ENCODE measurements at places on chromosomes 2 and 18.

DNA sequence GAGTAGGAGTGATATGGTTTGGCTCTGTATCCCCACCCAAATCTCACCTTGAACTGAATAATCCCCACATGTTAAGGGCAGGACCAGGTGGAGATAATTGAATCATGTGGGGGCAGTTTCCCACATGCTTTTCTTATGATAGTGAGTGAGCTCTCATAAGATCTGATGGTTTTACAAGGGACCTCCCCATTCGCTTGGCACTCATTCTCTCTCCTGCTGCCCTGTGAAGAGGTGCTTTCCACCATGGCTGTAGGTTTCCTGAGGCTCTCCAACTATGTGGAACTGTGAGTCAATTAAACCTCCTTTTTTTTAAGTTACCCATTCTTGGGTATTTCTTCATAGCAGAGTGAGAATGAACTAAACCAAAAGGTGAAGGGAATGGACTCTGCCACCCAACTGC, 207.5 kb downstream of the LOXHD1 start:
- no peak for DNase-seq

GRCh38 chr2:181357979-181358378, 99.2 kb upstream of the ITGA4 start:
- no peak for DNase-seq

DNA sequence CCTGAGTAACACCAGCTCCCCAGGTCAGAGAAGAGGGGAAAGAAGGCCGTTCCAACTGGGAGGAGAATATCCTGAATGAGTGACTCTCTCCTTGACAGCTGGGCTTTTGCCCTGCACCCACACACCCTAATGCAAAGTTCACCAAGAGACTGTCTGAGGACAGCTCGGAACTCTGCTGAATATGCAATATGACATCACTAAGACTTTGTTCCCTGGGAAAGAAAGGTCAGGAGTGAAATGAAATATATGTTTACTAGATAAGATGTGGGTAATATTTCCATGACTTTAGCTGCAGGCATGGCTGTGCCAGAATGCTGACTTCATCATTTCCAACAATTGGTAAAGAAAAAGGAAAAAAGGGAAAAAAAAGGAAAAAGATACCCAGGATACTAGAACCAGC, 488.2 kb upstream of the RAB6C start:
- DNase-seq, result no peak

DNA sequence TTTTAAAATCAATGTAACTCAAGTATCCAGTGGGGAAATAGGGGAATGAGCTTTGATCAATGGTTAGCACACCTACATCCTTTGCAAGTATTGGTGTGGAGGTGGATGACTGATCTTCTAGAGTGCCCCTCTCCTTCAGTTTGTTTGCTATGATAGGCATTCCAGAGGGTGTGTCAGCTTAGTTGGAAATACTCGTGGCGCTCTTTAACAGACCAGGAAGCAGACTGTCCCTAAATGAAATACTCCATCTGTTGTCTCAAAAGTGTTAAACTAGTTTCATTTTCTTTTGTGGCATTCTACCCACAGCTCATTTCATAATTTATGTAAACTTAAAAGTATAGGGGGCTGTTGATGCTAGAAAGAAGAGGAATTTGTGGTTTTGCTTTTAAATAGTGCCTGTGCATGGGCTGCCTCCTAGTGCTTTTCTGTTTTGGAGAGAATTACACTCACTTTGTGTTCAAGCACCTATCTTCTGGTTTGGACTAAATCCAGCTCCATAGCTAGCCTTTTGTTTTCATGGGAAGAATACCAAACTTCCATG, 66.2 kb downstream of the STAT1 start:
- DNase-seq, result peak; percentile 93

GRCh38 chr18:9449600-9450414, 25.5 kb upstream of the RALBP1 start:
- DNase-seq, result no peak

DNA sequence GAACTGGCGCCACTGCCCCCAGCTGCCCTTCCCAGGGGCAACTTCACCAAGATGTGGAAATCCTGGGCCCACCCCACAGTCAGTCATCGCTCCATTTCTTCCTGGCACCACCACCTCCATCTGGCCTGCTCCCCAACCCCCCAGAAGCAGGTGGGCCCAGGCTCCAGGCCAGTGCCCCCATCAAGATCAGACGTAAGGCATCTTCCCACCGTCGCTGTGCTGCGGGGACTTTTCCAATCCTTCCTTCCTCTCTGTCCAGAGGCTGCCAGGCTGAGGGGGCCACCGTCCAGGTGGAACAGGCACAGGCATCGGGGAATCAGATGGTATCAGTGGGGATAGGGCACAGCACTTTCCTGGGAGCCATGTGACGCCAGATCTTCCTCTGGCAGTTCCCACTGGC, 8.1 kb downstream of the PRLH start:
- DNase-seq, result no peak

DNA sequence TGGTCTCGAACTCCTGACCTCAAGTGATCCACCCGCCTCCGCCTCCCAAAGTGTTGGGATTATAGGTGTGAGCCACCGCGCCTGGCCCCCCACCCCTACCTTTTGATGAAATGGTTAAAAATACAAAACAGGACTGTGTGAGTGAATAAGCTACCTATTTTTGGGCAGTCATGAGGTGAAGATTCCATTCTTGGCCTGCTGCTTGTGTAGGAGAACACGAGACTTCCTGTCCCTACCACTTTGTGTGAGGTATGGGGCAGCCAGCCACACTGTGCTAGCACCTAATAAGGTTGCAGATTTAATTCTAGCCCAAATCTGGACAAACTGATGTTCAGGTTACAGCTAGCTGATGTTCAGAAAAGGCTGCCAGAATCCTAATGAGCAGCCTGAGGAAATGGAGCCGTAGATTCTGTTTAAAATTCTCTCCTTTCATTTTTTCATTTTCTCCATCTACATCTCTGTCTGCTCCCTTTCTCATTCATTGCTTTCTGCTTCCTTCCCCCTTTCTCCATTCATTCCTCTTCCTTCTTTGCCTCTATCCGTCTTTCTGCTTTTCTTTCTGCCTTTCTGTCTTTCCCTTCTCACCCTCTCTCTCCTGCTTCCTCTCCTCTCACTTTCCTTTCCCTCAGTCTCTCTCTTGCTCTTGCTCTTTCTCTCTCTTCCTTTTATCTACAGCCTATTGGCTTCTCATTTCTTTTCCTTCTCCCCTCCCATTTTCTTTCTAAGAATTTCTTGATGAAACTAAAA, 4.6 kb upstream of the LTBP1 start:
- no peak for DNase-seq

GRCh38 chr2:38875227-38875575, 533 bp downstream of the DHX57 start:
- no peak for DNase-seq

- DNase-seq, result no peak
Observed at GRCh38 chr2:212136216-212136795, 402.3 kb downstream of the ERBB4 start.

- DNase-seq, result no peak
Observed at GRCh38 chr2:65979446-65979845, 455.5 kb upstream of the MEIS1 start.

GRCh38 chr2:145744541-145745386, 1224.8 kb upstream of the ZEB2 start:
- DNase-seq, result peak; percentile 88

- no peak for DNase-seq
Observed at GRCh38 chr2:10495311-10495987, 47.3 kb upstream of the ODC1 start.

- DNase-seq, result no peak
Observed at GRCh38 chr2:181894381-181894780, 2.9 kb downstream of the ITPRID2 start.

DNA sequence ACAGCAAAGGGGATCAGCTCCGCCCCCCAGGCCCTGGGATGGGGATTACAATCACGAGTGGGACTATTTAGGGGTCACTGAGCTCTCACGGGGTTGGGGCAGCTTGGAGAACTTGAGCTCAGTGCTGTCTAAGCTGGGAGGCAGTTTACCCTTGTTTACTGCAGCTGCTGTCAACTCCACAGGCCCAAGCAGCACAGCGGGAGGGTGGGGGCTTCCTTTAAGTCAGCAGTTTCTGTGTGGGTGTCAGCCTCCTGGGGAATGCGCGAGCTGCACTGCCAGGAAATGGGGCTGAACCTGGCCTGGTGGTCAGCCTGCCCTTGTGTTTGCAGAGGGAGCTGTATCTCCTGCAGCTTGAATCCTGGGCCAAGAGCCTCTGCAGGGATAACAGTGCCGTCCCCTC, 29.8 kb downstream of the TOGARAM2 start:
- no peak for DNase-seq

DNA sequence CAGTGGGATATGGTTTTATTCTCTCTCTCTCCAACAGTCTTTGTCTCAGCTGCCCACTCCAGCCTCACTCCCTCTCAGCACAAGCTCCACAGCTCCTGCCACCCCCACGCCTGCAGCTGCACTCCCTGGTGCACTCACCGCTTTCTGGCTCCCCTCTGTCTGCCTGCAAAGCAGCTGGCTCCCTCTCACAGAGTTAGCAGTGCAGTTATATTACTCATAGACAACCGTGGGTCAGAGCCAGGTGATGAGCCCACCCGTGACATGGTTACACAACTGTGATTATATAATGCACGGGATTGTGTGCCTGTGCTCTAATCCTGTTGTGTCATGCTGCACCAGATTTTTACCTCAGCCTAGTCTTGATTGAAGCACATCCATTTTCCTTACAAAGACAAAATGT, 276.9 kb upstream of the CHAC2 start:
- no peak for DNase-seq

DNA sequence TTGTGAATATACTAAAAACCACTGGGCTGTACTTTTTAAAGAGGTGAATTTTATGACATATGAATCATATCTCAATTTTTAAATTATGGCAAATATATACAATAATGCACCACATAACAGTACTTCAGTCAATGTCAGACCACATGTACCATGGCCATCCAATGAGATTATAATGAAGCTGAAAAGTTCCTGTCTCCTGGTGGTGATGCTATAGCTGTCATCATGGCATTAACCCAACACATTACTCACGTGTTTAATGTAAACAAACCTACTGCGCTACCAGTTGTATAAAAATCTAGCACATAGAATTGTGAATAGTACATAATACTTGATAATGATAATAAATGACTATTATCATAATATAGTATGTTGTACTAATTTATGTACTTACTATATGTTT, 77.6 kb upstream of the ID2 start:
- DNase-seq, result no peak

GRCh38 chr2:121664713-121665112, 15.5 kb upstream of the CLASP1 start:
- no peak for DNase-seq

GRCh38 chr2:241613017-241613780, 23.8 kb downstream of the THAP4 start:
- DNase-seq, result peak; percentile 70

DNA sequence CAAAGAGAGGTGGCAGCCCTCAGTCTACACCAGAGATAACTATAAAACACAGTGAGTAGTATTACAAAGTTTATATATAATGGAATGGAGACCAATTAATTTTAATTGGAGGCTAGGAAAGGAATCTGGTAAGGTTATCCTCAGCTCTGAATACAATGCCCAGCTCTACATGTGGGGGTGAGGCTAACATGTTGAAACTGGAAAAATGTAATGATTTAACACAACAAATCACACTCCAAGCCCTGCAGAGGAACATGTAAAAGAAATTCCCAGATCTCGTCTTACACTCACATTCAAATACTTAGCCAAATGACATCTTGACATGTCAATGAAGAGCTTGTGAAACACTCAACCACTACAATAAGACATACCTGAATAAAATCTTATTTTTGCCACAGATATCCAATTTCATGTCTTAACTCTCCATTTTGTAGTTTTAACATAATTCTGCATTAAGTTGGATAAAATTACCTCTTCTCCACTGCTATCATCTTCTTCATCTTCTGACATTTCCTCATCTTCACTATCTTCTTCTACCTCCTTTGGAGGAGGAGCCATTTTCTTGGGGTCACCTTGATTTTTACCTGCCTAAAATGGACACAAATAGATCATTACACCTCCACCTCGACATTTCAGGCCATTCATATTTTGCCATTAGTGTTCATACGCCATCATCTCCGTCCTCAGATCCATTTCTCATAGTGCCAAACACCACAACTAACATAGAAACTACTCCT, 1.4 kb downstream of the NCL start:
- no peak for DNase-seq

- DNase-seq, result no peak
Observed at GRCh38 chr2:121146630-121147029, 138.4 kb downstream of the TFCP2L1 start.

GRCh38 chr2:44931198-44931780, 10.2 kb upstream of the SIX3 start:
- DNase-seq, result no peak

DNA sequence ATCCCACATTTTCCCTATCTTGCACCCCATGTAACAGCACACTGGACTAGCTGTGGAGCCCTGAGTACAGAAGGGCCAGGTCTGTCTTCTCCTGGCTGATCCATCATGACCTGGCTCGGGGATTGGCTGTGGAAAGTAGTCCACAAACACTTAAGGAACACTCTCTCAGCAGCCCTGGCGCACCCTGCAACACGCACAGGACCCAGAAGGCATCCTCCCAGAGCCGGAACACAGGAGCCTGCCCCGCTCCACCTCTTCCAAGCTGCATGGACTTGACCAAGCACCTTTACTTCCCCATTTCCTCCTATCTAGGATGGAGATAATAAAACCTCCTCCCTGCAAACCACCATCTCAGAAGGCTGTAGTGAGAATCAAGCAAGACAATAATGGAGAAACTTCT, 151.7 kb downstream of the CTIF start:
- DNase-seq, result no peak

GRCh38 chr2:205807758-205808157, 125.5 kb downstream of the NRP2 start:
- DNase-seq, result no peak

GRCh38 chr18:11752116-11752911, 63.2 kb downstream of the GNAL start:
- no peak for DNase-seq

Data from astrocyte of the cerebellum (primary cell).